Substantia nigra (tissue), 51 donors: ENCODE measurements at places on chromosomes 11 and 22.

- no peak for DNase-seq
Observed at GRCh38 chr11:3060436-3061025, 3.3 kb upstream of the CARS1 start.

DNA sequence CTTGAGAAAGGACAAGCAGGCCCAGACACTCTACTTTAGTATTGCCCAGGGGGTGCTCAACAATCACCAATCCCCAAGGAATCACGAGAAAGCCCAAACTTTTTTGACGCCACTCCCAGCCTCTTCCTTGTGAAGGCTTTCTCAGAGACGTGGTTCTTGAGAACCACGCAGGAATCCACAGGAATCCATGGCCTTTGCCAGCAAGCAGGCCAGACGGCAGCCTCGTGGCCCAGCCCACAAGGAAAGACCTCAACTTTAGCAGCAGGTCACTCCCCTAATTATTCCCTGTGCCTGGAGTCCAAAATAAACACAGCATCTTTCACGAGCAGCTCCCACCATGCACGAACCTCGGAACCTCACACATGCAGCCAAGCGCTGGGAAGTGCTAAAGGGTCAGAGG is 104.2 kb downstream of the WT1 start:
- DNase-seq: no peak

DNA sequence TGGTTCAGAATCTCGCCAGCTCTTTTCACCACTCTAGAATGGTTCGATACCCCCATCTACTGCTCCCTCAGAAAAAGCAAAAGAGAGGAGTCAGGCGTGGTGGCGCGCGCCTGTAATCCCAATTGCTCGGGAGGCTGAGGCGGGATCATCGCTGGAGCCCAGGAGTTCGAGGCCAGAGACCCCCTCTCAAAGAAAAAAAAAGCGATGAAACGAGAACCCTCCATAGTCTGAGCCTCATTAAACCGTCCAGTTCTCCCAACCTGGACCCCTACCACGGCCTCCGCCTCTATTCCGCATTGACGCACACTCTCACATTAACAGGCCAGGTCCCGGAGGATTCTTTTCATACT is 439 bp downstream of the SPA17 start:
- DNase-seq: no peak

DNA sequence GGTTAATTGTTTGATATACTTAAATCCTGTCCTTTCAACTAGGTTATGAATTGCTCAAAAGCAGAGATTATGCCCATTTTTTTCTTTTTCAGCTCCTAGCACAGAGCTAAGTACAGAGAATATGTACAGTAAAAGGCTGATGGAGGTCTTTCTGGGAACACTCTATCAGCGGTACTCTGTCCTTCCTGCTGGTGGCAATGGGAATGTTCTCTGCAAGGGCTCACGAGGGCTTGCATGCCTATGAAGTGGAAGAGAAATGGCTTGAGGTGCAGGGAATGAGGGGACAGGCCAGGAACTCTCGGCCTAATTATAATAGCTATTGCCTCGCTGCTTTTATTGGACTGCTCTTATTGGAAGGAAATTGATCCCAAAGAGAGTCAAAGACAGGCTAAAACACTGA is 83.7 kb upstream of the RAB1B start:
- DNase-seq: no peak

DNA sequence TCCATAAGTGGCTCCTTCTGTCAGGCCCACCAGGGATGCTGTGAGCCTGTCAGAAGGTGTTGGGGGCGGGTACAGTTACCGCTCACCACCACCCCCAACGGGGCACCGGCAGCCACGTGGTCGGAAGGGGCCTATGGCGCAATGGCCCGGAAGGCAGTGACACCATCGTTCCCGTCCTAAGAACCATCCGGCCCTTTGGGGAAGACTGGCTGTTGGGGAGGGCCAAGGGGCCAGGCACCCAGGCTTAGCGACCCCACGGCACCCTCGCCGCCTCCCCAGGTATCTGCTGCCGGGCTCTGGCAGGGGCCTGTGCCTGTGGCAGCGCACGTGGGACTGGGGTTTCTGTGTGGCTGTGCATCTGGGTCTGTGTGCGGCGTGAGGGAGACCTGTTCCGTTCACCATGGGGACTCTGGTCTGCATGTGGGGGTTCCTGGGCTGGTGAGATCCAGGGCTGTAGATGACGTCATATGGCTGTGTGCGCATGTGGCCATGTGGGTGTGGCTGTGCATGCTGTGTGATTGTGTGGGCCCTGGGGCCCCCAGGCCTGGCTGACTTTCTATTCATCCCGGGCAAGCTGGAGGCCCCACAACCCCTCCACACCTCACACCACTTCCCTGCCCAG is 717 bp downstream of the OSM start:
- no peak for DNase-seq
